Kidney (tissue), 22 donors: ENCODE measurements at places on chromosomes 6 and 20. TPM values are rescaled to one million over a fixed set of nuclear protein-coding genes. Genes with fewer than 3 reads are reported as not detected.
A peak's percentile ranks its signal among the peaks of the same experiment; 100 is the strongest.

The PHACTR2 gene
- total RNA-seq, result 56.1 TPM

The CST7 gene
- 3.7 TPM for total RNA-seq

The VGLL2 gene
- total RNA-seq, result not detected

DNA sequence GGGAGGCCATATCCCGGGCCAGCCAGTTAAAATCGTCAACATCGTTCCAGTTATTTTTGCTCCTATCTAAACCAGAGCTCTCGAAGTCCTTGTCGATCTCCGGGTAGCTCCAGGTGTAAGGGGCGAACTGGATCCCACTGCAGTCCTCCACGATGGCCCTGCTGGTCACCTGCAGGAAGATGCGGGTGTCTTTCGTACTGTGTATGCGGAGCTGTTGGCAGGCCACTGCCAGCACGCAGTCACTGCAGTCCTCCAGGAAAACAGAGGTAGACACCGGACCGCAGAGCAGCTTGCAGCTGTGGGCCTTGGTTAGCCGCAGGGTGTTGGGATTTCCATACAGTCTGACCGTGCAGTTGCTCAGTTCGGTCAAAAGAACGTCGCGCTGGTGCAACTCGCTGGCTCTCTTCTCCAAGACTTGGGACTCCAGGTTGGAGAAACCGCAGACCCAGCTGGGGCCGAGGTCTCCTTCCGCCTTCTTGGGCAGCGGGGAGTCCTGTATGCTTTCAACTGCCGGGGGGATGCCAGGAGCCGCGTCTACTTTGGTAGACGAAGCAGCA lies 742 bp downstream of the TBCC start:
- H3K4me1 ChIP-seq, result no peaks in the 10 kb centered on the region
- no peaks in the 10 kb centered on the region for H3K27me3 ChIP-seq
- H3K27ac ChIP-seq, result peak overlapping the region; percentile 94
- no peaks in the 10 kb centered on the region for H3K36me3 ChIP-seq

GRCh38 chr6:100512203-100512862 lies 47.6 kb upstream of the SIM1 start:
- DNase-seq, result no peak
- H3K4me1 ChIP-seq, result no peaks in the 10 kb centered on the region
- no peaks in the 10 kb centered on the region for H3K36me3 ChIP-seq
- H3K27me3 ChIP-seq, result no peaks in the 10 kb centered on the region
- no peak overlapping the region for H3K27ac ChIP-seq

DNA sequence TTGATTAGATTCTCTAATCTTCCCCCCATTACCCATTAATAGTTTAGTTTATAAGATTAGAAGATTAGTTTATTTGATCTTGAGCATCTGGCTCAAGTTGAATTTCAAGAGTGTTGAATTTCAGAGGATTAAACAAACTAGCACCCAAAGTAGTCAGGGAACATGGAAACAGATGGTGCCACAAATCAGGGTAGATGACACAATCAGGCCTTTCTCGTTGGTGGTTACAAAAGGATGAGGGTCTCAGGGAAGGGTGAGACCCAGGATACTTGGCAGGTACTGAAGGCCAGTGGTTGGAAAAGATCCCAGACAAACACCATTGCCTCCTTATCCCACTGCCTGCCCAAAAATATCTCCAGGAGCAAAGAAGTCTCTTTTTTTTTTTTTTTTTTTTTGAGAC lies 29.5 kb upstream of the ADGRF1 start:
- no peak for DNase-seq
- no peaks in the 10 kb centered on the region for H3K36me3 ChIP-seq
- no peaks in the 10 kb centered on the region for H3K27me3 ChIP-seq
- H3K4me3 ChIP-seq, result no peak overlapping the region

DNA sequence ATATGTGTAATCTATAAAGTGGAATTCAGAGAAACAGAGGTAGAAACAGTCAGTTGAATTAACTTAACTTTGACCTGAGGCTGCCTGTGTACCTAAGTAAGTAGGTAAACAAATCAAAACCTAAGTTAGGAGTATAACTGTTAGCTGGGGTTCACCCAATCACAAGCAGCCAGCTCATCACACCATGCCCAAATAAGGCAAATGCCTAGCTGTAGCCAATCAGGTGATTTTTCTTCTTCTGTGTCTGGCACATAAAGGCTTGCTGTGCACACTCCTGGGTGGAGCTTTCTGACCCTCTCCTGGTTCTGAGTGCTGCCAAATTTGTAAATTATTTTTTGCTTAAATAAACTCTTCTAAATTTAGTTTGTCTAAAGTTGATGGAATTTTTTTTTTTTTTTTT lies 54.7 kb upstream of the TRIM39 start:
- no peak overlapping the region for H3K27ac ChIP-seq
- no peak for DNase-seq
- H3K36me3 ChIP-seq, result no peaks in the 10 kb centered on the region
- no peak overlapping the region for H3K4me3 ChIP-seq
- no peaks in the 10 kb centered on the region for H3K27me3 ChIP-seq
- H3K4me1 ChIP-seq, result no peaks in the 10 kb centered on the region

The SLC22A3 gene
- 6.4 TPM for total RNA-seq

GRCh38 chr20:32365564-32365963 lies 7.4 kb downstream of the ASXL1 start:
- H3K4me1 ChIP-seq, result peaks cover 2% of the 10 kb centered on the region
- DNase-seq, result no peak
- H3K36me3 ChIP-seq, result peaks cover 3% of the 10 kb centered on the region
- H3K27me3 ChIP-seq, result no peaks in the 10 kb centered on the region
- H3K4me3 ChIP-seq, result no peak overlapping the region

The KCNK17 gene
- 0.38 TPM for total RNA-seq

The ZFP57 gene
- 1.1 TPM for total RNA-seq

DNA sequence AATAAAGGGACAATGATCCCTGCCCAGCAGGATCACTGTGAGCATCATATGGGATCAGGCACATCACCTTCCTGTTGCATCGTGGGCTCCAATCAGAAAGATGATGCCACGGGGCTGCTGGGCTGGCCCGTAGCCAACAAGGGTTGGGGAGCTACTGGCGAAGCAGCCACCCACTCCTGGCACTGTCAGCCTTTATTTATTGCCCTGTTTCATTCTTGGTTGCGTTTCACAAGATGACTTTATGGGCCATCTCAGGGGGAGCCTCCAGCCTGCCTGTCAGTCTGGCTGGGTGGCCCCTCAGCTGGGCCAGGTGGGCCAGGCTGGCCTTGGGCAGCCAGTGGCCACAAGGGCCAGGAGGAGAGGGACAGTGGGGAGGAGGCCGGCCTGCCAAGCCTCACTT lies 17.3 kb downstream of the VSTM2L start:
- no peaks in the 10 kb centered on the region for H3K27me3 ChIP-seq
- H3K36me3 ChIP-seq, result no peaks in the 10 kb centered on the region
- no peaks in the 10 kb centered on the region for H3K4me1 ChIP-seq
- peak; percentile 41 for DNase-seq
- H3K4me3 ChIP-seq, result no peak overlapping the region

The TMEM74B gene
- total RNA-seq, result 0.54 TPM

DNA sequence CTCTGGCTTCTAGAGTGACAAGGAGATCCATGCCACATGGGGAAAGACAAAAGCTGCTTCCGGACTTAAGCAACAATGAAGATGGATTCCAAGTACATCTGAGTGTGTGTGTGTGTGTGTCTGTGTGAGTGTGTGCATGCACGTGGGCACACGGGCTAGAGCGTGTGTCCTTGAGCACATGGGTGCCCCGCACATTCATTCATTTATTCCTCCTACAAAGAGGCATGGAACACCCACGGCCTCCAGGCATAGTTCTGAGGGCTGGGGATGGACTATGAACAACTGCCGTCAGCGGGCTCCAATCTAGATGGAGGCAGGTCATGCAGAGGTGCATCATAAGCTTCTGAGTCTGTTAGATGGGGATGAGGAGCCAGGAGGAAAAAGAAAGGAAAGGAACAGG lies 49.1 kb downstream of the GRM4 start:
- DNase-seq, result no peak
- H3K27me3 ChIP-seq, result no peaks in the 10 kb centered on the region
- H3K27ac ChIP-seq, result no peak overlapping the region
- no peaks in the 10 kb centered on the region for H3K36me3 ChIP-seq
- no peaks in the 10 kb centered on the region for H3K4me1 ChIP-seq

DNA sequence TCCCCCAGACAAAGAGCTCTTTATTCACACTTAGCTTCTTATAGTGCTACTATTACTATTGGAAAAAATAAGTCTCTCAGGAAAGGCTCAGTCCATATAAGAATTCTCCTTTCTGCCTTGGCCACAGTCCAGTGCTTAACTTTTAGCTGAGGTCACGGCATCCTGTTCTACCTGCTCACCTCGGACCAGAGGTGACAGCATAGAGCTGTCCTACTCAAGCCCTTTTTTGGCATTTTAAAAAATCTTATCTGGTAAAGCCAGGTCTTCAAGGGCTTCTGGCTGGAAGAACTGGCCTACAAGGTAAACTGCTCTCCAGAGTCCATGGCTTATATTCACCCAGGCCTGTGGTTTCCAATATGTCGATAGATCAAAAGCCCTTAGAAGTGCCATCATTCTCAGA lies 109.7 kb downstream of the RCAN2 start:
- H3K27me3 ChIP-seq, result no peaks in the 10 kb centered on the region
- no peak for DNase-seq
- peaks cover 14% of the 10 kb centered on the region for H3K4me1 ChIP-seq
- no peak overlapping the region for H3K4me3 ChIP-seq

DNA sequence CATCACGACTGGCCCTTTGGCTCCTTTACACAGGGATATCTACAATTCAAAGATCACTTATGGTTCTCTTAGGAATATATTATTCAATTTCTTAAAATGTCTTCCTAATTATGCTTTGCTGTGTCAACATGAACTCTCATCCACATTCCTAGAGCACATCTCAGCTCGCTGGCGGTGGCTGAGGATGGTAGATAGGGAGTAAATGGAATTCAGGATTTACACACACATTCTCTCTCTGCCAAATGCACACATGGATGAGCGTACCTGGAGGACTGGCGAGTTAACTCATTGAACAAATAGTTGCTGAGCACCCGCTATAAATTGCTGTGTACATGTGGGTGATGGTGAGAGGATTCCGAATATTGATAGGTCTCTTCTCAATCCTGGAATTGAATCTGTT lies 4.8 kb upstream of the MRPS10 start:
- no peak overlapping the region for H3K4me3 ChIP-seq
- H3K27ac ChIP-seq, result no peak overlapping the region
- no peak for DNase-seq

GRCh38 chr20:43191946-43192863 lies 2.5 kb upstream of the PTPRT start:
- no peak overlapping the region for H3K27ac ChIP-seq
- H3K4me3 ChIP-seq, result no peak overlapping the region
- H3K36me3 ChIP-seq, result no peaks in the 10 kb centered on the region
- DNase-seq, result peak; percentile 48
- H3K27me3 ChIP-seq, result peaks cover 15% of the 10 kb centered on the region

The DNAAF9 gene
- 25.2 TPM for total RNA-seq

DNA sequence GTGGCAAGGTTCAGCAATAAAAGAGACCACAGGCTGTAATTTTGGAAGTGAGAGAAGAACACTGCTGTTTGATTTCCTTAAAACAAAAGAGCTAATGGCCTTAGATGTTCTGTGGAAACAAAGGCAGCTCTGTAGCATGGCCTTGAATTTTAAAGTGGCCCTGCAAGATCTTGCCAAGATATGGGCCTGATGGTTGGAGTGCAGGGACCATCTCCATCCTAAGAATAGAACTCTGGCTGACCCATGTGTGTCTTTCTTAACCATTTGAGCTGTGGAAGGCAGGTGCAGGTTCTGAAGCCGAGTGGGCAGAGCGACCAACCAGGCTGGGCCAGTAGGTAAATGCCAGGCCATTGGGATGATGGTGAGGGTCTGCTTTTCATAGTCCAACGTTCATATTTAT lies 73.8 kb upstream of the VSTM2L start:
- H3K4me1 ChIP-seq, result no peaks in the 10 kb centered on the region
- no peak overlapping the region for H3K27ac ChIP-seq
- H3K36me3 ChIP-seq, result no peaks in the 10 kb centered on the region
- no peak overlapping the region for H3K4me3 ChIP-seq

The ZBP1 gene
- total RNA-seq, result 3.7 TPM

DNA sequence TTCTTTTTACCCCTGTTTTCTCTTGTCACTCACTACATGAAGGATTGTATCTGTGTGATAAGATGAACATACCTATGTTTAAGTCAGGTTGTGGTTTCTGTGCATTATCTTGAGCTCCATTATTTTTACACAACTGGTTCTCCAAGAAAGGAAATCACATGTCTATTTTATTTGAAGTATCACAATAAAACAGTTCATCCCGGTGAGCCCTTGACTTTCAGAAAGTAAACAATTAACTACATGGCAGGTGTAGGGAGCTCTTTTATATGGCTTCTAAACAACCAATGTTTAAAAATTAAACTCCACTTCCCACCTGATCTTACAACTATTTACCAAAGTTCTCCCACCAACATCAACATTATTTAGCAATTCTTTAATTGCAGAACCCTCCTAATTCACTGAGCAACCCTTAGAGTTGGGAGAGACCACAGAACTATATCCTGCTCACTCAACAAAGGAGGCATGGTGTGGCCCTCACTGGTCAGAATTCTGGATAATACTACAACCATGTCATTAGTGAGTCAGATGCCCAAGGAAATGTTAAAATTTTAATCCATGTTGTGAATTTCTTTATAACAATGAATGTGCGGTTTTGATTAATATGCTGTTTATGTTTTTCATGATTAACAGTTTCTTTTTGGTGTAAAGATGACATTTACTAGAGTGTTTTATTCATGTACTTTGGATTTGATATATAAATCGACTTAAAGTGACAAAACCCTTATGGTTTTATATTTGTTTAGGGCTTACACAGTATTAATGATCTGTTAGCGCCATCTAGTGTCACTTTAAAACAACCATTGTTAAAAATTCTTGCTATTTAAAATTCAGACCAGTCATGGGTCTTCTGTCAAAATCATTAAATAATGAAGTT lies 50.0 kb upstream of the SCGN start:
- no peaks in the 10 kb centered on the region for H3K36me3 ChIP-seq
- peak overlapping the region; percentile 44 for H3K4me3 ChIP-seq
- no peak for DNase-seq
- H3K27me3 ChIP-seq, result no peaks in the 10 kb centered on the region

- H3K4me1 ChIP-seq, result peaks cover 8% of the 10 kb centered on the region
- H3K27me3 ChIP-seq, result peaks cover 38% of the 10 kb centered on the region
- no peak within 1 kb of the TSS for H3K27ac ChIP-seq
- no peaks in the 10 kb centered on the region for H3K36me3 ChIP-seq
- peak within 1 kb of the TSS; percentile 53 for H3K4me3 ChIP-seq
Measured at GRCh38 chr6:27312146-27312949, at the start of gene POM121L2. POM121L2 (minus strand) TSS chr6:27312273; CDS start chr6:27312170, 103 bp downstream.

GRCh38 chr6:149137594-149137993 lies 179.9 kb upstream of the TAB2 start:
- H3K36me3 ChIP-seq, result no peaks in the 10 kb centered on the region
- no peak overlapping the region for H3K27ac ChIP-seq

GRCh38 chr6:113363866-113364265 lies 493.3 kb upstream of the MARCKS start:
- no peaks in the 10 kb centered on the region for H3K36me3 ChIP-seq
- DNase-seq, result no peak
- no peaks in the 10 kb centered on the region for H3K27me3 ChIP-seq
- no peak overlapping the region for H3K4me3 ChIP-seq
- H3K27ac ChIP-seq, result no peak overlapping the region
- no peaks in the 10 kb centered on the region for H3K4me1 ChIP-seq
